Left lobe of liver (tissue), 2 donors: ENCODE measurements at places on chromosomes 1 and 21.
A peak's percentile ranks its signal among the peaks of the same experiment; 100 is the strongest.

GRCh38 chr1:232944347-232944746 is 6.1 kb upstream of the NTPCR start:
- DNase-seq, result no peak

GRCh38 chr1:182054698-182055326 is 6.7 kb downstream of the ZNF648 start:
- no peak for DNase-seq

DNA sequence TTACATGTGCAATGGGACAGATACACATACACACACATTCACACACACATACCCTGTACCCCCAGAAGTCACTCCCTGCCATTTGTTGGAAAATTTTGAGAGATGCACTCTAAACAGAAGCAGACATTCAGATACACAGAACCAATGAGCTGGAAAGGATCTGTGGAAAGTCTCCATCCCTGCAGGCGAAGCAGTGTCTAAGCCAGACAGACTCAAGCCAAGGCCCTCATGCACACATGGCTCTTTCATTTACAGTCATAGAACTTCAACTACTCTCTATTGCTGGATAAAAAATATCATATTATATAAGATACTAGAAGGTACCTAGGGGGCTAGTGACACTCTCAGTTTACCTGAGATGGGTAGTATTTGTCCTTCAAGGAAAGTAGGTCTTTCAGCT is 7.3 kb upstream of the SEC16B start:
- DNase-seq, result no peak

- no peak for DNase-seq
Observed at GRCh38 chr1:158390331-158390730, 8.9 kb downstream of the OR10T2 start.

- no peak for DNase-seq
Observed at GRCh38 chr1:227765261-227766014, 30.2 kb downstream of the SNAP47 start.

DNA sequence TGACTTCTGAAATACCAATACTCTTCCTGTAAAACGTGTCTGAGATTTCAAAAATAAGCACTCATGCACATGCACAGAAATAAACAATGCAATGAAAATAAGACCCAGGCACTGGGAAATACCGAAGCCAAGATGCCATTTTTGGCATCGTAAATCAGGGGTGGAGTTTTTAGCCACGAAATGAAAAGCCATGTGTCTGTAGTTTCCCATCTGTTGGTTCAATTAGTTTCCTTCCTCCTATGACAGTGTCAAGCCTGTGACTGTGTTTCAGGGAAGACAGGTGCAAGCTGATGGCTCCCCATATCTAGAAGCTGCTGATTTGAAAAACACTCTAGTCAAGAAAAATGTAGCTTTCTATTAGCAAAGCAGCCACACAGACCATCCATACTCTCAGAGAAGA is 480.4 kb upstream of the CAMK1G start:
- DNase-seq, result no peak

- DNase-seq, result no peak
Observed at GRCh38 chr1:10773376-10773775, 23.1 kb downstream of the CASZ1 start.

GRCh38 chr1:224212618-224213061 is 29.6 kb downstream of the DEGS1 start:
- peak; percentile 55 for DNase-seq

GRCh38 chr1:171794085-171794484 is 12.6 kb downstream of the METTL13 start:
- no peak for DNase-seq

GRCh38 chr1:19393046-19393445 is 80.9 kb downstream of the SLC66A1 start:
- no peak for DNase-seq

GRCh38 chr1:24363994-24364393 is 44.8 kb downstream of the GRHL3 start:
- no peak for DNase-seq

DNA sequence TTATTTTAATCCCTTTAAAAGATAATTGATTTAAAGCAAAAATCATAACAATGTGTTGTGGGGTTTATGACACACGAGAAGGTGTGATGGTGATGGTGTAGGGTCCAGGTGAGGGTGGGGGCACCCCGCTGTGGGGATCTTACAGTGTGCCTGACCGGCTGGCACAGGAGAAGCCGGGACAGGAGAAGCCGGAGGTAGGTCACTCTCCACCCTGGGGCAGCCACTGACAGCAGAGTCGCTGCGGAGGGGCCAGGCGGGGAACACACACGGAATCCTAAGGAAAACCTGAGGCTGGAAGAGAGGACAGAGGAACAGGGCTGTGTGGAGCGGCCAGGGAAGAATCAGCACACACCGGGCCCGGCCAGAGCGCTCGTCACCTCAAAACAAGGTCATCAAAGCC is 4.3 kb upstream of the LRRC3 start:
- peak; percentile 41 for DNase-seq

GRCh38 chr1:182280504-182280900 is 111.1 kb downstream of the GLUL start:
- DNase-seq, result no peak

DNA sequence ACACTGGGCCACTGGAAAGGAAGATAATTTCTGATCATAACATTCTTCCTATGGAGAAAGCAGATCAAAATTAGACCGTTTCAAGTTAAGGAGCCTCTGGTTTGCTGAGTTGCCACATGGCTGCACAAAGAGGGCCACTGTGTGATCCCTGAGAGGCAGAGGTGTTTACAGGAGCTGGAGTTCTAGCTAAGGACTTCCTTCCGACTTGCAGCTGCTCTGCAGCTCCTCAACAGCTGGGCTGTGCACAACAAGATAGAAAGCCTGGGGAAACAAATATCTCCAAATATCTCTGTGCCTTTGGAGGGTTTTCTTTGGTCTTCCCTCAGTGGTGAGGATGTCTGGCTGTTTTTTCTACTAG is 26.8 kb downstream of the GADD45A start:
- DNase-seq, result no peak

- no peak for DNase-seq
Observed at GRCh38 chr1:211503542-211503941, 11.6 kb upstream of the RD3 start.

DNA sequence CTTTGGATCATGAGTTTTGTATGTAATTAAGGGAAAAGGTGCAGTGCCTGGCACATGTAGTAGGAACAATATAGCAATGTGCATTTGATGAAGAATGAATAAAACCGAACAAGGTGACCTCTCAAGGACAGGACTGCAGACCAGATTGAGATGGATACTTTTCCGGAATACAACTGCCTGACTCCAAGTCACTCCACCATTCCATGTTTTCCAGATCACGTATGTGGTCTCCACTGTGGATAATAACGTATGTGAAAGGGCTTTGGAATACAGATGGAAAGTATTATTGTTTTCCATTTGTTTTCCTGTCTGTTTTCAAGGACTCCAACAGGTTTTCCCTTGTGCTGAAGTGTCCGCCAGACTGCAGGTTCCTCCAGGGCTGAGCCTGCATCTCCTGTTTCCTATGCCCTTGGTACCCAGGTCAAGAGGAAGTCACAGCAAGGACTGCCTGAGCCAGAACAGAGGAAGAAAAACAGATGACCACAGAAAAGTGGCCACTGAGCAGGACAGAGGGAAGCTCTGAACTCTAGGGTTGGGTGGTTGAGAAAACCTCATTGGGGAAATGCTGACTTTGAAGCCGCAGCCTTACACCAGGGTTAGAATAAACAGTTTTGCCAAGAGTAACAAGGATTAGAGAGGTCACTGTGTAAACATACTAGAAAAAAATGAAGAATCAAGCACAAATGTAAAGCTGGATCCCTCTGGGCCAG is 4.0 kb downstream of the CFAP45 start:
- no peak for DNase-seq

- no peak for DNase-seq
Observed at GRCh38 chr1:206456577-206457370, 13.5 kb upstream of the IKBKE start.

- no peak for DNase-seq
Observed at GRCh38 chr1:8661185-8662110, 156.0 kb downstream of the RERE start.

- DNase-seq, result no peak
Observed at GRCh38 chr1:217435204-217435603, 195.7 kb downstream of the GPATCH2 start.

GRCh38 chr1:97489834-97490233 is 431.0 kb downstream of the DPYD start:
- no peak for DNase-seq

- DNase-seq, result no peak
Observed at GRCh38 chr1:228434689-228435088, 18.0 kb upstream of the TRIM17 start.

- no peak for DNase-seq
Observed at GRCh38 chr1:226813671-226814591, 56.5 kb upstream of the PSEN2 start.

- DNase-seq, result no peak
Observed at GRCh38 chr21:17911628-17912027, 92.5 kb upstream of the C21orf91 start.

- no peak for DNase-seq
Observed at GRCh38 chr1:92184632-92185031, 33.1 kb upstream of the C1orf146 start.

GRCh38 chr1:18234790-18235242 is 127.2 kb downstream of the IGSF21 start:
- DNase-seq, result no peak

DNA sequence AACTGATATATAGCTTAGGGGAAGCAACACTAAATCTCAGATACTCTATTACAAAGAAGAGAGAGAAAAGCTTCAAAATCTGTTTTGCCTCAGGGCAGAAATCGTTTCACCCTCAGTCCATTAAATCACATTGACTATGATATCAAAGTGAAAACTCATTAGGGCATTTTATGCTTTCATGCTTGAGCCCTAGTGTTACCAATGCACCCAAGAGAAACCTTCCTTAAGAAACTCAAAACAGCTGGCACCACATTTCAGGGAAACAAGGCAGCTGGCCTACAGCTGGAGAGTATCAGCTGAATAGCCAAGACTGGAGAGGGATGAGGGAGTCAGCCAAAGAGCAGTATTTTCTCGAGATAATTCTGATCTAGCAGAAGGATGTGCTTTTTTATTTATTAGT is 14.9 kb downstream of the COLGALT2 start:
- no peak for DNase-seq

DNA sequence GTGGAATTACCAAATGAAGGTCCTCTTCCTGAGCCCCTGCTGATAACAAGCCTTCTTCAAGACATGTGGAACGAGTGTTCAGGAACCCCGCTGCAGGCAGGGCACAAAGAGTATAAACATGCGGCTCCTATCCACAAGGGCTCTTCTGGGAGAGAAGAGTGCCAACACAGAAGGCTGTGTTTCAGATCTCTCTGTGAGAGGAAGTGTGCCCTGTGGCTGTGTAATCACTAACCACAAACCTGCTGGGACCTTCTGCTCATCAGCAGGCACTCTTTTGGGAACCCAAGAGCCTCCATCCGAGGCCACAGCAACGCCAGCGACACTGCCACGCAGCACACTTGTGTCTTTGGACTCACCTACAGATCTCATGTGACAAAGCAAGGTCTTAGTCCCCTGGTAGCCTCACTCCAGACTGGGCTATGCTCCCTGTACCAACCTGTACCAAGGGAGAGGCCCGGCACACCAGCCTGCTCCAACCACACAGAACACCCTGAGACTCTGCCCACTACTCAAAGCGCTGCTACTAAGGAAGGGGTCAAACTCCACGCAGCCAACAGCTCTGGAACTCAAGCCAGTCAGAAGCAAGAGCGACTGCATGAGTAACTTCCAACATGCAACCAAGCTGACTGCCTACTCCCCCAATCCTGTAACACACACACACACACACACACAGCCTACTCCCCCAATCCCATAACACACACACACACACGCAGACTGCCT is 7.8 kb downstream of the PTTG1IP start:
- DNase-seq, result no peak

DNA sequence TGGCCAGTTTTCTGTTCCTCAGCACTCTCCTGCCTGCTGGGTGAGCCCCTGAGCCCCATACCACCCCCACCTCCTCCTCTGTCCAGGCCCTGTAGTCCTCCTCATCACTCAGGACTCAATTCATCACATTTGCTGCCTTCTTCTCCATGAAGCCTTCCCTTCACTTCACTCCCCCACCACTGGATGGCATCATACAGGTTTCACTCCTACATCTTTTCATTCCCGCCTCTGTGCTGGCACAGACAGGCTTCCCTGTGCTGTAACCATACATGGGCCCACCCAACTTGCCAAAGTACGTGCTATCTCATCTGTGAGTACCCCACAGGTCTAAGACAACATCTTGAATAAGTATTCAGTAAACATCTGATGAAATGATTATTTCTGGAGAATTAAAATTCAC is 56.9 kb downstream of the SLC45A1 start:
- peak; percentile 45 for DNase-seq

DNA sequence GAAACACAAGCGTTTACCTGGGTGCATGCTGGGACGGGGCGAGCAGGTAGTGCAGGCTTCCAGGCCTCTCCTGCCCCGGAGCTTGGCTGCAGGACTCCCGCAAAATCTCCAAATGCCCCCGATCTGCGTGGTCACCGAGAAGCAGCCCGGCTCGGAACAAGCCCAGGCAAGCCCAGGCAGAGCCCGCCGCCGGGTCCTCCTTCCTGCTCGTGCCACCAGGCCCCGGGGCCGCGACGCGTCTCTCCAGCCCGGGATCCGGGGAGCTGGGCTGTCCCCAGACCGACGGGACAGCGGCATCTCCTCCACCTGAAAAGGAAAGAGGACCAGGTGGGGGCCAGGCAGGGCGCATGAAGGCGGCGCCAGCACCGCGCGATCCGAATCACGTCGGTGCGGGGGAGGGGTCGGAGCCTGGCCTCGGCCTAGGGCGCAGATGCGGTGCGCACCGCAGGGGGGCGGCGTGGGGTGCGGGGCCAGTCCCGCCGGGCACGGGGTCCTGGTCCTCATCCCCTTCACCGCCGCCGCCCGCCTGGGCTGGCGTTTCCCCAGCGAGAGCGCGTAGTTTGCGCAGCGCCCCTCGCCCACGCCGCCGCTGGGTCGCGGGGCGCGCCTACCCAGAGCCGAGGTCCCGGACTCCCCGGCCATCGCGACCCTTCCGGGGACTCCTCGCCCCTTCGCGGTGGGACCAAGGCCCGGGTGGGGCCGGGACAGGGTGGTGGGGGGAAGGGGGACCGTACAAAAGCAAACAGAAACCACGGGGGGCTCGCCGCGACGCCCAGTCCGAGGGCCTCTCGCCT is 52.4 kb upstream of the H6PD start:
- DNase-seq, result peak; percentile 53

DNA sequence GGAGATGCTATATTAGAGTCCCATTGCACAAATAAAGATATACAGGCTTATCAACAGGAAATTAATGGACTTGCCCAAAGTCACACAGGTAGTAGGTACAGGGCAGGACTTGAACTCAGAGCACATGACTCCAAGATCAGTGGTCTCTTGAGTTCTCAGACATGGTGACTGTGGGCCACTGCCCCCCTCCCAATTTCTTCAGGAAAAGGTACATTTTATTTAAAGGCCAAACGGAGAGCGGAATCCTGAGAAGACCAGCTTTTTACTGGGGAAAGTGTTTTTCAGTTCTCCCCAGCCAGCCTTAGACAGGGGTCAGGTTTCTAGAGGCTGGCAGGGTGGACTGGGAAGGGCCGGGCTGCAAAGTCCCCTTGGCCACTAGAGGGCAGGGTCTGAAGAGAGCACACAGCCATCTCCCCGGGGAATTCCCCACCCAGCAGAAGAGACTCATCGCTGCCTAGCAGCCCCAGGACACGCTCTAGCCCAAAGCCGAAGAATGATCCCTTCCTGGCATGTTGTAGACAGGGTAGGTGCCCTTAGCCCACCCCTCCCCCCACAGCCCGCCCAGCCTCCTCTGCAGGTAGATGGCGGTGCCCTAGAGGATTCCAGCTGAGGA is 29.7 kb downstream of the ACP6 start:
- peak; percentile 71 for DNase-seq
